ENCODE measurements at places on chromosomes 7 and 10. TPM values are rescaled to one million over a fixed set of nuclear protein-coding genes. Genes with fewer than 3 reads are reported as not detected.

GRCh38 chr7:90834771-90835170 lies 238.7 kb downstream of the CDK14 start:
- peaks cover 40% of the 10 kb centered on the region for H3K4me1 ChIP-seq
- no peaks in the 10 kb centered on the region for H3K36me3 ChIP-seq
- no peak overlapping the region for H3K27ac ChIP-seq
- DNase-seq: no peak
- no peak overlapping the region for H3K4me3 ChIP-seq

- no peaks in the 10 kb centered on the region for H3K27me3 ChIP-seq
- no peak for DNase-seq
- no peak overlapping the region for H3K4me3 ChIP-seq
- no peaks in the 10 kb centered on the region for H3K36me3 ChIP-seq
- H3K27ac ChIP-seq: no peak overlapping the region
These were observed 53.7 kb upstream of the FAM3C start for GRCh38 chr7:121449735-121450240.

GRCh38 chr7:73822319-73823173 lies 8.2 kb upstream of the CLDN4 start:
- DNase-seq: peak; percentile 53
- no peaks in the 10 kb centered on the region for H3K27me3 ChIP-seq
- H3K27ac ChIP-seq: peak overlapping the region; percentile 79
- H3K36me3 ChIP-seq: peaks cover 6% of the 10 kb centered on the region
- peak overlapping the region; percentile 12 for H3K4me3 ChIP-seq

GPR158 gene
- total RNA-seq: not detected
